ENCODE measurements at places on chromosomes 2 and 18.

- DNase-seq = no peak
Observed at GRCh38 chr2:145625111-145625510, 1105.2 kb upstream of the ZEB2 start.

GRCh38 chr2:173720306-173720705 lies 244.9 kb downstream of the SP3 start:
- DNase-seq = no peak

- DNase-seq = no peak
Observed at GRCh38 chr2:16194530-16194929, 254.2 kb downstream of the MYCN start.

- DNase-seq = no peak
Observed at GRCh38 chr2:66925128-66925527, 472.0 kb upstream of the ETAA1 start.

GRCh38 chr2:49042488-49042887 lies 111.8 kb downstream of the FSHR start:
- DNase-seq = no peak

- no peak for DNase-seq
Observed at GRCh38 chr2:37355735-37356134, 11.3 kb downstream of the QPCT start.

DNA sequence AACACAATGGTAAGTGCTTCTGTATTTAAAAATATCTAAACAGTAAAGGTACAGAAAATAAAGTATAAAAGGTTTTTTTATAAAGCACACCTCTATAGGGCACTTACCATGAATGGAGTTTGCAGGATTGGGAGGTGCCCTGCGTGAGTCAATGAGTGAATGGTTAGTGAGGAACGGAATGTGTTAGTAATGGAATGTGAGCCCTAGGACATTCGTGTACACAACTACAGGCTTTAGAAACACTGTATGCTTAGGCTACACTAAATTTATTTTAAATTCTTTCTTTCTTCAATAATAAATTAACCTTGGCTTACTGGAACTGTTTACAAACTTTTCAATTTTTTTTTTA lies 337.9 kb upstream of the SLC39A10 start:
- DNase-seq = no peak

- no peak for DNase-seq
Observed at GRCh38 chr2:36570416-36570815, 27.6 kb downstream of the FEZ2 start.

- peak; percentile 53 for DNase-seq
Observed at GRCh38 chr2:27264753-27265535, 2.1 kb upstream of the SLC30A3 start.

DNA sequence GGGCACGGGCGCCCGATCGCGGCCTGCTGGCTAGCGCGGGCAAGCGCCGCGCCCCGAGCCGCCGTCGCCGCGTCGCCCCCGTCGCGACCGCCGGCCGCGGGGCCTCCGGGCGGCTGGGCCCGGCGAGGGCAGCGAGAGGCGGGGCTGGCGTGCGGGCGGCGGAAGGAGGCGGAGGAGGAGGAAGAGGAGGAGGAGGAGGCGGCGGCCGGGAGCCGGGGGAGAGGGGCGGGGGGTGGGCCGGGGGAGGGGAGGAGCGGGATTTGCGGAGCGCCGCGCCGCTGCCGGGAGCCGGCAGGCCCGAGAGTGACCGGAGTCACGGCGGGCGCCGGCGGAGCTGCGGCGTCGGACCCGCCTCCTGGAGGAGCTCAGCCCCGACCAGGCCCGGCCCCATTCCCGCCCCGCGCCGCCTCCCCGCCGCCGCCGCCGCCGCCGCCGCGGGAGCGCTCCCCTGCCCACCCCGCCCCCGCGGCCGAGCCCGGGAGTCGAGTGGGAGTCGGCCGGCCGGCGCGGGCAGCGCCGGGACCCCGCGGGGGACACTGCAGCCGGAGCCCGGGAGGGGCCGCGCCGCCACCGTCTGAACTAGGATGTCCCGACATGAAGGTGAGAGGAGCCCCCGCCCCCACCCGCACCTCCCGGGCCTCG lies at the start of gene KCMF1:
Gene KCMF1 (plus strand): TSS at position 294 of the 642 bp plus-strand sequence. CDS start 291 bp downstream, at position 585.
- peak; percentile 84 for DNase-seq

All from ureter (tissue), 1 donor.